ENCODE measurements at places on chromosomes 3 and 15. TPM values are rescaled to one million over a fixed set of nuclear protein-coding genes. Genes with fewer than 3 reads are reported as not detected.

NCK1 gene
- total RNA-seq, result 41.2 TPM

MUC13 gene
- 5.0 TPM for total RNA-seq

GNAT1 gene
- 0.50 TPM for total RNA-seq

GOLGA8Q gene
- total RNA-seq, result not detected

DGKG gene
- 0.81 TPM for total RNA-seq

CCR5 gene
- not detected for total RNA-seq

DNA sequence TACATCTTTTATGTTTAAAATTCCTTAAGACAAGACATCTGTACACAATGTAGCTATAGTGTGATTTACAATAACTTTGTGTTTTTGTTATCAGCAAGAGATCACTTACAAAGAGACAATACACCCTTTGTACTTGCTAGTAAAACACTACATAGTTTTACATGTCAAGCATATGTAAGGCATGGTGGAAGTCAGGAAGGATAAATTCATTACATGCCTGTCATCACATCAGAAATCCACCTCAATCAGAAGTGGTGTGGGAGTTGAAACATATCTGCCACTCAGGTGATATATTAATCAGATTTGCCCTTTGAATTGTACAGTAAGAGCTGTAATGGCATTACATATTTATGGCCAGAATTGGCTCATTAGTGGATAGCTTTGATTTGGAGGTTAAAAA lies 95.5 kb downstream of the MBNL1 start:
- no peak for DNase-seq

DNA sequence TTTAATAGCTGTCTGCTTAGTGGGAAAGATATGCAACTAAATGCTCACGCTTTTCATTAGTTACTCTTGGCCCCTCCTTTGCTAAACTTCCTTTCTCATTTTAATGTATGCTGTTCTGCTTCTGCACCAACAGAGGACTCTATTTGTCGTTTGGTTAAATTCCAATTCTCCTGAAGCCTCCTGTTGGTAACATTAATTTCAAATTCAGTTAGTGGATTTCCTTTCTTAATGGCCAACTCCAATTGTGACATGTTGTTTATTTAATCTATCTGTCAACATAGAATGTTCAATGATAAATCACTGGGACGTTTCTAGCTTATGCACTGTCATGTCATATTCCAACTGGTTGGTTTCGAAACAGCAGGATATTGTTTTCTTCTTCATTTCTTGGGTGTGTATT lies 467.4 kb upstream of the BCHE start:
- DNase-seq, result no peak

DNA sequence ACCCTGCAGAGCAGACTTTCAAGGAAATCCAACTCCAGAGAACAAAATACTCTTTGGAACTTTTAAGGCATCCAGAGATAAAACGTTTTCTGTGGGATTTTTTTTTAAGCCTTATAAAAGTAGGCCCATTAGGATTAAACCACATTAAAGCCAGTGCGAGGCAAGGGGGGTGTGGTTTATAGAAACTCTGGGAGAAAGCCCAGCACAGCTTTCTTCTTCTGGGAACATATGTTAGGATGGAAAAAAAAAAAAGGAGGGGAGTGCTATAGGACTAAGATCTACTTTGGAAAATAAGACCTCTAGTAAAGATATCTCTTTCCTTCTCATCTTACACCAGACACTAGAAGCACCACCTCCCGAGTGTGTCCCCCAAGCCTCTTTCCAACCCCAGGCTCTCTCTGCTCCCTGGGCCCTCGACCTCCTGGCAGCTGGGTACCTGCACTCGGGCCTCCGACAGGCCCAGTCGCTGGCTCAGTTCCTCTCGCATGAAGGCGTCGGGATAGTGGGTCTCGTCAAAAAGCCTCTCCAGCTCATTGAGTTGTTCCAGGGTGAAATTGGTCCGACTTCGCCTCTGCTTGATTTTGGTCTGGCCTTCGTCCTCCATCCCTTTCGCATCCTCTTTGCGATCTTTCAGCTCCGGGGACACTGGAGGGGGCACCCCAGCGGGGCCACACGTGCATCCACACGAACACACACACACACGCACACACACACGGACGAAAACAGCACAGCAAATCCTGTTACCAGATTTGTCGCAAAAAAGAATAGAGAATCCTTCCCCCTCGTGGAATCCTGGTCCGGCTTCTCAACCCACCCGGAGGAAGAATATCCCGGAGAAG lies 3.8 kb downstream of the SHOX2 start:
- DNase-seq, result no peak

- DNase-seq, result no peak
Observed at GRCh38 chr15:38587214-38587613, 22.6 kb upstream of the RASGRP1 start.

- no peak for DNase-seq
Observed at GRCh38 chr3:58474967-58475578, 16.8 kb upstream of the KCTD6 start.

GRCh38 chr15:100740138-100740537 lies 137.7 kb downstream of the ASB7 start:
- DNase-seq, result no peak
